ENCODE measurements at places on chromosomes 11 and 22.

- DNase-seq: no peak
Observed at GRCh38 chr11:85132851-85133585, 494.1 kb downstream of the DLG2 start.

DNA sequence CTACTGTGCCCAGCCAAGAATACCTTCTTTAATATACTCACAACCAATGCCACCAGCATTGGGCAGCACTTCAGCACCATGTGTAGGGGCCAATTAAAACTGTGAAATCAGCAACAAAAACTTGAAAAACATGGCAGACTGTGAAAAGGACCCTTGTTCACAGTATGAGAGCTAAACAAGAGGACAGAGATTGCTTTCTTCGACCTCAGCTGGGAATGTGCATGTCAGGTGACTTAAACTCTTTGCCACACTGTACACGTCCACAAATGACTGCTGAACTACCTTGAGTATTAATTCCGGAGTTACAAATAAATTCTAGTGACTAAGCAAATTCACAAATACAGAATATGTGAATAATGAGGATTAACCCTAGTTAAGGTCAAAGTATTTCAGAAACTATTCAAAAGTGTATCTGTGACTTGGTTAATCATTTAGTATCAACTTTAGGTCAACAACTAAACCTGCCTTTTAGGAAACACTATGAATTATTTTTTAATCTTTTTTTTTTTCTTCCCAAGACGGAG lies 33.0 kb downstream of the DDX6 start:
- no peak for DNase-seq

- DNase-seq: no peak
Observed at GRCh38 chr11:86745571-86745970, 54.8 kb upstream of the PRSS23 start.

DNA sequence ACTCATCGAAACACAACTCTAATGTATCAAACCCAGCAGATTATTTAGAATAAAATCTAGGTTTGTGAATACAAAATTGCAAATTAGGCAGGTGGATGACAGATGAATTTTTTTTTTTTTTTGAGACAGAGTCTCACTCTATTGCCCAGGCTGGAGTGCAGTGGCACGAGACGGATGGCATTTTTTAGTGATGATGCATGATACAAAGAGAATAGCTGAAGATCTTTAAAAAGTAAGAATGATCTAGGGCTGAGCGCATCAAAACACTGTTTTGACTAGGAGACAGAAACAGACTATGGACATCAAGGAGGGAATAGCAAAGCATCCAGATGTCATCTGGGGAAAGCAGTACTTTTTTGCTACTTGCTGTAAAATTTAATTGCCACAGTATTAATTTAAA lies 63.8 kb downstream of the IMMP1L start:
- no peak for DNase-seq

DNA sequence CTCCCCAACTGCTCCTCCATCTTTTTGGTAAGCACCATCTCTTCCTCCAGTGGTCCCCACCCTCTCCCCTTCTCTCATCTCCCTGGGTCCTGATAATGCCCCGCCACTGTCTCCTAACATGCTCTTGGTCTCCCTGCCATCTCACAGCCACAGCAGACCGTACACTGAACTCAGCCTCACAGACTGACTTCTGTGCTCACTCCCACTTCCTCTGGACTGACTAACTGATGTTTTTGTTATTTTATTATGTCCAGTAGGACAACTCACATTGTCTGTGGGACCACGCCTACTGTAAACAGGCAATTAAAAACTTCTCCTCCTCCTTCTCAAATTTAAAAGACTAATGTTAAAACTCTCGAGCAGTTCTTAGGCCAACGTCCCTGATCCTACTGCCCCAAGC lies 2.6 kb upstream of the GNAZ start:
- no peak for DNase-seq
